ENCODE measurements at places on chromosomes 7 and 10.

DNA sequence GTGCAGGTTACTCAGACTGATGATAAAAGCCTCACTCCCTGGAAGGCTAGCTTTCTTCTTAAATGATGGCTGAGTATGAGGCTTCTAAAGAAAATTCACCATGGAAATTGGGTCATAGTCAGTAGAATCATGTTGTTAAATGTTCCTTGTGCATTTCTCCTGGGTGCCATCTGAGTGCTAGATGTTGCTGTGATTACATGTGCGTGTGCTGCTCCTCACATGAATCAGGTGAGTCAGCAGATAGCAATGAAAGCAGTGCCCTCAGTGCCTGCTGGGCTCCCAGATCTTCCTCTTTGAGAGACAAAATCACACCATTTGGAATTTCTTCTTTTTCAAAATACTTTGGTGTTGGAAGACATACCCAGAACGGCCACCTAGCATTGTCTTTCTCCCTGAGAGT is 331.7 kb downstream of the XPNPEP1 start:
- no peak for DNase-seq

DNA sequence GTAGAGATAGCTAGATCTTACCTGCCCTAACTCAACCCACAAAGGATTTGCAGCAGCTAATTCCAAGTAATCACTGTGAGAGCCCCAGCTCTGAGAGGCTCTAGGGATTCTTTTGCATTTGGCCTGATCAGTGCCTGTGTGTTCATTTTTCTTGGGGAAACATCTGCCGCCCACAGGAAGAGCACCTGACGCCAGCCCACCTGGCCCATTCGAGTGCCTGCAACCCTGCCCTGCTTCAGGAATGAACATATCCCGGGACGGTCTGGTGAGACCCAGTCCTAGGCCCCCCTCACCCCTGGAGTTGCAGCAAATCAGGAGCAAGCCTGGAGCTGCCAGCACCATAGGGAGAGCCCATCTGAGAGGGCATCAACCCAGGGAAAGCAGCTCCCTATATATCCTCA is 38.8 kb downstream of the GSDME start:
- no peak for DNase-seq

DNA sequence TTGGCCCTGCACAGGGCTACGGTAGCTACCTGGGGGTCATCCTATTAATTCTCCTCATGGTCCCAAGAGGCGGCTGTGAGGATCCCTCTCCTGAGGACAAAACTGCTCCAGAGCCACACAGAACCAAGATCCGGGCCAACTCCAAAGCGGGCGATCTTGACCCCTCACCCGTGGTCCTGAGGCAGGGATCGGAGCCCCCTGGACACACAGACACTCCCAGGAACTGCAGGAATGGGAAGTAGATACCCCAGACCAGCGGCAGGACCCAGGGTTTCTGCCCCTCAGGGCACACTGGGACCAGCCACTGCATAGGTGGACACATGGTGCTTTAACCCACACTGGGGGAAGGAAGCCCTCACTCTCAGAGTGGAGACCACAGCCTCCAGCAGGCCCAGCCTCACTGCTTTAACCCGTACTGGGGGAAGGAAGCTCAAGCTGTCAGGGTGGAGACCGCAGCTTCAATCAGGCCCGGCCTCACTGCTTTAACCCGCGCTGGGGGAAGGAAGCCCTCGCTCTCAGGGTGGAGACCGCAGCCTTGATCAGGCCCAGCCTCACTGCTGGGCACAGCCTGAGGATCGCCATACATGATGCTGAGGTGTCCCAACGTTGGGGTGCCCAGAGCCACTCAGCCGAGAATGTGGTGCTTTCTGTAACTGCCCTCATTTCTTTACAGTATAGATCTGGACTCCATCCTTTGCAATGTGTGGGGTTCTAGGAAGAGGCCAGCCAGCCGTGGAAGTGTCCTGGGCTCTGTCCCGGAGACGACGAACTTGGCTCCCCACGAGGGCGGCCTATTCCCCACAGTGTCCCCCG is 60.1 kb downstream of the DIP2C start:
- DNase-seq, result no peak

- DNase-seq, result no peak
Observed at GRCh38 chr10:14540062-14540461, 209.3 kb upstream of the FRMD4A start.

GRCh38 chr10:34776090-34776690 is 38.9 kb downstream of the PARD3 start:
- DNase-seq, result no peak

GRCh38 chr10:4647109-4647785 is 178.8 kb upstream of the AKR1E2 start:
- DNase-seq, result no peak

- no peak for DNase-seq
Observed at GRCh38 chr7:37290731-37291130, 157.9 kb downstream of the ELMO1 start.

- DNase-seq, result no peak
Observed at GRCh38 chr7:152176797-152177196, 151.3 kb downstream of the GALNT11 start.

DNA sequence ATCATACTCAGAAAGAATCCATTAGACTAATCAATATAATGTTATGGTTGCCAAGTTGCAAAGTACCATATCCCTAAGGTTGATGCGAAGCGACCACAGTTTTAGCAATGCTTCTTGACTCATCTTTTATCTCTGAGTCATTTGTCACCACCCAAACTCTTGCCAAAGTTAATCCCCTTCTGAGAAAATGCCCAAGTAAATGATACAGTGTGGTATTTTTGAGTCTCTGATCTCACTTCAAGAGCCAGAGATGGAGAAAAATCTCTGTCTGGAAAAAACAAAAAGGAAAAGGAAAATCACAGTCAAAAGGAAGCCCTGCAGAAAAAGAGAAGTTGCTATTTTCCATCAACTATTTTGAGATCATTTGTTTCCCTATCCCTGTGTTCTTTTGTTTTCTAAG is 26.7 kb upstream of the OTUD1 start:
- no peak for DNase-seq

DNA sequence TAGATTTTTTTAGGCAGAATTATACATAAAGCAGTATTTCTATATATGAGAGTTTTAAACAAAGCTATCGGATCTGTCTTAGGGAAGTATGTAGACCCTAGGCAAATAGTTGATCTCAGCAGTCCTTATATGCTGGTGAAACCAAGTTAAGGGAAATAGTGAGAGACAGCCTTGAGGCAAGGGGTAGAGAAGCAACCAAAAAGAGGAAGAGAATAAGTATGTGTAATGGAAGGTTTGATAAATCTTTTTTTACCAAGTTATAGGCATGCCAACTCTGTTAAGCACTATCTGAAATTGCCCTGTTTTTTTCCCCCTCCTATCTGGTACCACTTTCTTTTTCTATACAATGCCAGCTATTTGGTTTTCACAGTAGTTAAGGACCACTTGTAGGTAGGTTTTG is 19.9 kb downstream of the SPAG6 start:
- no peak for DNase-seq

- DNase-seq, result no peak
Observed at GRCh38 chr10:855079-855478, 76.4 kb downstream of the LARP4B start.

- no peak for DNase-seq
Observed at GRCh38 chr7:18698258-18698734, 202.7 kb downstream of the HDAC9 start.

Data from AG09309 (cell line).